Motor neuron (in vitro differentiated cells): ENCODE measurements at places on chromosomes 5 and 9. TPM values are rescaled to one million over a fixed set of nuclear protein-coding genes. Genes with fewer than 3 reads are reported as not detected.

DNA sequence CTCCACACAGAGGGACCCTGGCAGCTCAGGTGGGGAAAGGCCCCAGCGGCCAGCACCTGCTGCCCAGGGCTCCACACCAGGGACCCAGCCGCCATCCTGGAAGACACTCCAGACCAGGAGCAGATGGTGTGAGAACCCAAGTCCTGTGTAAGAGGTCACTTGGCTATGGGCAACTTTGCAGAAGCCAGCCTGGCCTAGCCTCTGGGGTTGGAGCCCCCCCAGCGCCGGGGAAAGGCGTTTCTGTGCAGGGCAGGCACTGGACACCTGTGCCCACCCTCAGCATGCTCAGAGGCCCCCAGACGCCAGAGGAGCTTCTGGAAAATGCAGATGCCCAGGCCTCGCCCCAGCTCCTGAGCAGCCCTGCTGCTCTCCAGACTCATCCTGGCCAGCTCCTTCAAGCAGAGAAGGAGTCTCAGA is 34.0 kb downstream of the RASGEF1C start:
- no peak for ATAC-seq

The MED27 gene
- 27.1 and 33.5 TPM in 2 replicates for total RNA-seq

The TNFSF15 gene
- total RNA-seq, result 0.85 and 1.6 TPM in 2 replicates

DNA sequence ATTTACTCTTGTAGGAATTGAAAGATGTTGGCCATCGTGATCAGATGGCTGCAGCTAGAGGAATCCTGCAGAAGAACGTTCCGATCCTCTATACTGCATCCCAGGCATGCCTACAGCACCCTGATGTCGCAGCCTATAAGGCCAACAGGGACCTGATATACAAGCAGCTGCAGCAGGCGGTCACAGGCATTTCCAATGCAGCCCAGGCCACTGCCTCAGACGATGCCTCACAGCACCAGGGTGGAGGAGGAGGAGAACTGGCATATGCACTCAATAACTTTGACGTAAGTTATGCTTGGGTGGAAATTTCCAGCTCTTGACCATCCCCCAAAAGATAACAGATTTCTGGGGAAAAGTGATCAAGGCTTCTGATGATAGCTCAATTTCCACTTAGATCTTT is 50.6 kb downstream of the LRRTM2 start:
- ATAC-seq, result no peak

DNA sequence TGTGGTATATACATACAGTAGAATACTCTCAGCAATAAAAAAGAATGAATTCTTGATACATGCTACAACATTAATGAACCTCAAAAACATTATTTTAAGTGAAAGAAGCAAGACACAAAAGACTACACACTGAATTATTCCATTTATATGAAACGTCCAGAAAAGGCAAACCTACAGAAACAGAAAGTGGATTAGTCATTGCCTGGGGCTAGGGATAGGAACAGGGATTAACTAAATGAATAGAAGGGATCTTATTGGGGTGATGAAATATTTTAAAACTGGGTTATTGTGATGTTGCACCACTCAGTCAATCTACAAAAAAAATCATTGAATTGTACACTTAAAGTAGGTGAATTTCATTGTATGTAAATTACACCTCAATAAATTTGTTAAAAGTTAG is 326.7 kb downstream of the PIK3R1 start:
- ATAC-seq, result no peak

DNA sequence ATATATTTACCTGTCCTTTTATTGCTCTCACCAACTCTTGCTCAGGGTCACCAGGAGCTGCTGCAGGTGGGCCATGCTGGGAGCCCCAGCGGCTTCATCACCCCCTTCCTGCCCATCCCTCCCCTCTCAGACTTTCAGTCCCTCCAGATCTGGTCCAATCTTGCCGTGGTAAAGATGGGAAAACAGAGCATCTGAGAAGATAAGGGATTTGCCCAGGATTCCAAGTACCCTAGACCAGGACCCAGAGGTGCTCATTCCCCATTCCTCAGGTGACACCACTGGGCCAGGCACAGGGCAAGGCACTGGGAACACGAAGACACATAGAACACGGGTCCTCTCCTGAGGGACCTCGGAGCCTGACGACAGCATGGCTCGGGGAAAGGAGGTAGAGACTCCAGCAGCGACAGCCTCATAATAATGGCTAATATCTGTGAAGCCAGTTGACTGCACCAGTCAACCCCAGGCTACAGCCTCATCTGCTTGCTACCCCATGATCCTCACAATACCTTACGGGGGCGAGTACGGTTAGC is 18.0 kb downstream of the TMOD1 start:
- peak; percentile 10 for ATAC-seq

The NUTM2F gene
- total RNA-seq, result 0.13 and 0.27 TPM in 2 replicates

The IRGM gene
- not detected in 2 replicates for total RNA-seq

GRCh38 chr9:16058131-16058549 is 505.3 kb downstream of the CCDC171 start:
- no peak for ATAC-seq

The DMRT3 gene
- total RNA-seq, result not detected in 2 replicates

DNA sequence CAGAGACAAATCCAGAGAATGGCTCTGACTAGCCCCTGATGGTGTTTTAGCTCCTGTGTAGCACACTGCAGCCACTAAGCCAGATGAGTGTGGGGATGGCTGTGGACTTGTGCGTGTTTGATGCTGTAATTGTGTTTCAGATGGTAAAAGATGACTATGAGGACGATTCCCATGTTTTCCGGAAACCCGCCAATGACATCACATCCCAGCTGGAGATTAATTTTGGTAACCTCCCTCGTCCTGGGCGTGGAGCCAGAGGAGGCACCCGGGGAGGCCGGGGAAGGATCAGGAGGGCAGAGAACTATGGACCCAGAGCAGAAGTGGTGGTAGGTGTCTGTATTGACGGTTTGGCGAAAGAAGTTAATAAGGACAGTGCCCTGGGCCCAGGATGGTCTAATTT is 38.0 kb downstream of the HABP4 start:
- ATAC-seq, result no peak

DNA sequence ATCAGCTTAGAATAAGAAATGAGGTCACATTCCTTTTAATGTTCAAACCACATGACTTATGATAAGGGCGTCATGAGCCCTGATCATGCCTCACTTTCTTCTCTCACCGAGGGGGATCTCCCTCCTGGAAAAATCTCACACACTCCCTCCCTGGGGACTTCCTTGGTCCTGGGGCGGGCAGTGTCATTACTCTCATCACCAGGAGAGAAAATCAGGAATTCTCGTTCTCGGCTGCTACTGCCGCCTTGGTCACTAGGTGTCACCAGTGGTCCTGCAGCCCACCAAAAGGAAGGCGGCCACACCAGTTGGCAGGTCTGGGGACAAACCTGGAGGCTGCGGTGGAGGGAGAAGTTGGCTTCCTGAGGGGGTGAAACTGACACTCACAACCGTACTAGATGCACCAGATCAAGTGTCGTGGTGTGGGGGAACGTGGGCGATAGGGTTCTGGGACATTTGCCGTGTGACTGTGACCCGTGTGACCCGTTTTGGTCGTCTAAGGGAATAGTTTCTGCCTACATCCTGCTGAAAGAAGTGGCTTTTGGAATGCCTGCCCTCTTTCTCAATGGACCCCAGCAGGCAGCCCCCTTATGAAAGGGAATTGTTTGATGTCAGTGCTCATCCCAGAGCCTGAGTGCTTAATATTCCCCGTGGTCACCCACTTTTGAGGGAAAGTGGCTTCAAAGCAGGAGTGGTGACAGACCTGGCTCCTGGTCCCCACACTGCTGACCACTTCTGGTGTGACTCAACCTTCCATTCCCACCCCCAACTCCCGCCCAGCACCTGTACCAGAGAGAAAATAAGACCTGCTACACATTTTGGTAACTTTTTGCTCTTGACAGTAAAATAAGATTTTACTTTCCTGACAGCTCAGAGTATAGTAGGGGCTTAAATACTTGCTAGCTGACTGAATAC is 63.2 kb downstream of the ACER2 start:
- ATAC-seq, result peak; percentile 91

The AMBP gene
- 0.26 and 0.37 TPM in 2 replicates for total RNA-seq

DNA sequence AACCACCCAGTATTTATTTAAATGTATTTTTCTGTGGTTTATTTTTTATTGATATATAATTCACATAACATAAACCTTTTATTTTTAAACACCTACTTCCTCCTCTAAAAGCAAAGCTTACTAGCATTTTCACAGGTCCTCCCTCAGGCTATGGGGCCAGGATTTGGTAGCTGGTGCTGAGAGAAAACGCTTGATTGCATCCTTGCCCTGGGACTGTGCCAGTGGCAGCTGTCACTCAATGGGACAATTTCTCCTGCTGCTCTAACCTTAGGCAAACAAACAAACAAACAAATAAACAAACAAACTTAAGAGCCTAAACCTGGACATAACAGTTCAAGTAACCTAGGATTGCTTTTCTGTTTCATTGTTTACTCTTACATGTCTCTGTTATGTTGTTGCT is 102.7 kb downstream of the FOCAD start:
- ATAC-seq, result no peak

The NEUROG1 gene
- not detected in 2 replicates for total RNA-seq

The ANKRD33B gene
- total RNA-seq, result 3.1 and 5.2 TPM in 2 replicates

- no peak for ATAC-seq
Observed at GRCh38 chr9:33135470-33135958, 31.6 kb downstream of the B4GALT1 start.

GRCh38 chr5:149732324-149733128 is 2.4 kb downstream of the PPARGC1B start:
- no peak for ATAC-seq

DNA sequence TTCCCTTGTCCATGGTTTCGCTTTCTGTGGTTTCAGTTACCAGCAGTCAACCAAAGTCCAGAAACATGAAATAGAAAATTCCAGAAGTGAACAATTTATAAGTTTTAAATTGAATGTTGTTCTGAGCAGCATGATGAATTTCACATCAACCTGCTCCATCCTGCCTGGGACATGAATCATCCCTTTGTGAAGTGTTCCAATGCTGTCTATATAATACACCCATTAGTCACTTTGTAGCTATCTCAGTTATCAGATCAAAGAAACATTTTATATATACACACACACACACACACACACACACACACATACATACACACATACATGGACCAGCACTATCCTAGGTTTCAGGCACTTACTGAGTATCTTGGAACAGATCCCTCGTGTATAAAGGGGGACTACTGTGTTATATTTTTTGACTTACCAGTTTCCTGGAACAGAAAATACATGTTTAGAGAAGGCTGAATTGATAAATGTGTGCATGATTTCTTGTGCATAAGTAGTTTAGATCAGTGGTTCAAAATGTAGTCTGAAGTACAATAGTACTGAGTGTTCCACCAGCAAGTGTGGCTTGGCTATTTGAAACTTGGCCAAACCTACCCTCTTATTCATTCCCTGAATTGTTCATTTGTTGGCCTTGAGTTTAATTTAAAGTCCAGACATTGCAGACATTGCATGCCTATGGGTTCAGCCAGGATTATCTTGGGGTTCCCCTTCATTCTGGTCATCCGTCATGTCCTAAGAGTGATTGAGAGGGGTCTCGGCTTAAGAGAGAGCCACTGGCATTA is 510.0 kb downstream of the GADD45G start:
- ATAC-seq, result no peak

DNA sequence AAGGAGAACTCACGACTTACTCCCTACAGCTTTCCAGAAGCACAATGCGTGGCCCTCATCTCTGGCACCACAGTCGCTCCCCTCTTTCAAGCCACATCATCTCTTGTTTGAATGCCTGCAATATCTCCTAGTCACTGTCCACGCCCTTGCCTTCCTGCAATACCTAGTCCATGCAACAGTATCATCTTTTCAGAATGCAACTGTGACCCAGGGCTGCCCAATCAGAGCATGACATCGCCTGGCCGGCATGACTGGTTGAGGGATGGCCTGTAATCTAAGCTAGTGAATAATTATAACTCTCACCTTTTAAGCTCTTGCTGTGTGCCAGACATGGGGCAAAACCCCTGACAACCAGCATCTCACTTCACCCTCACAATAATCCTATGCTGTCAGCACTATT is 52.5 kb upstream of the CPEB4 start:
- ATAC-seq, result no peak

DNA sequence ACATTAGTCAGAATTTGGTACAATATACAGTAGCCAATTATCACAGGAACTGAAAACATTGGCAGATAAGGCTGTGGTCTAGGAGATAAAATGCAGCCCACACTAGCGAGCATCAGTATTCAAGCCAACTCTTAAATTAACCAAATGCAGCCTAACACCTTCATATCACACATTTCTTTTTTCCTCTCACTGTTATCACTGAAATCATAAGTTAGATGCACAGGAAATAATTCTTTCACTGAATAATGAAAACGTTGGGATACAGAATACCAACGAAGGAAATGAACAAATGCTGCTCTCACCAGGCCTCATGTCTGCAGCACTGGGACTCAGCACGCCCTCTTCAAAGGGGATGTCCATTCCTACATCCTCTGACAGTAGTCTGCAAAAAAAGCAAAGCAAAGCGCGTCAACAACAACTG is 109.1 kb upstream of the PCA3 start:
- ATAC-seq, result no peak

- no peak for ATAC-seq
Observed at GRCh38 chr9:136536721-136537241, 9.1 kb downstream of the NOTCH1 start.

DNA sequence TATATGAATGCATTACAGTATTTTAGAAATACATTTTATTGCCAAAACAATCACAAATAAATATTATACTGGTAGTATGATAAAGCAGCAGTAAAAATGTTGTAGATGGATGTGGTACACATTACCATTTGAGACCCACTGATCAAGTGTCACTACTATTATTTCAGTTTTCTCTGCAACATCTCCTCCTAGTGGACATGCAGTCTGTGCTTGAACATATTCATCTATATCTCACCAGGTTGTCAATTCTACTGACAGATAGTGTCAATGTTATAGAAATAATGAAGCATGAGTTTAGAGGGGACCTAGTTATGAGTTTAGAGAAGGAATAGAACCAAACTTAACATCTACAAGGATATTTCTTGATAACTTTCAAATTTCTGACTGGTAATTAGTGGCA is 39.2 kb upstream of the ELOVL7 start:
- no peak for ATAC-seq

The CDO1 gene
- total RNA-seq, result 33.2 and 43.8 TPM in 2 replicates

The SPIN1 gene
- total RNA-seq, result 68.2 and 81.6 TPM in 2 replicates

GRCh38 chr5:143472576-143472975 is 69.1 kb upstream of the NR3C1 start:
- no peak for ATAC-seq

DNA sequence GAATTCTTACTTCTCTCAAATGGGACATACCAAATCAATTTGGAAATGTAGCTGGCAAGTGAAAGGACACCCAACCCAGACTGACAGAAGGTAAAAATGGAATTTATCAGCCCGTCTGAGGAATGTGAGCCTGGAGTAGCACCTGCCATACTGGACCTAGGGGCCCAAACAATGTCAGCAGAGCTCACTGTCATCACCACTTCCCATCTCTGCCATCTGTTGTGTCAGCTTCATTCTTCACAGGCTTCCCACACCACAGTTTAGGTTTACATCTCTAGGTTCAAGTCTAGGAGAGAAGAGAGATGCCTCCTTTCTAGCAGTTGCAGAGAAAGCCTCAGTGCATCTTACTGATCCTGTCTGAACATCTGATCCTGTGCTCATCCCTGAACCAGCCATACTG is 222.4 kb downstream of the DOCK8 start:
- ATAC-seq, result no peak
